Activated T-cell treated with anti-CD3 and anti-CD28 coated beads for 4 hours (primary cell): ENCODE measurements at places on chromosomes 12 and 14.

DNA sequence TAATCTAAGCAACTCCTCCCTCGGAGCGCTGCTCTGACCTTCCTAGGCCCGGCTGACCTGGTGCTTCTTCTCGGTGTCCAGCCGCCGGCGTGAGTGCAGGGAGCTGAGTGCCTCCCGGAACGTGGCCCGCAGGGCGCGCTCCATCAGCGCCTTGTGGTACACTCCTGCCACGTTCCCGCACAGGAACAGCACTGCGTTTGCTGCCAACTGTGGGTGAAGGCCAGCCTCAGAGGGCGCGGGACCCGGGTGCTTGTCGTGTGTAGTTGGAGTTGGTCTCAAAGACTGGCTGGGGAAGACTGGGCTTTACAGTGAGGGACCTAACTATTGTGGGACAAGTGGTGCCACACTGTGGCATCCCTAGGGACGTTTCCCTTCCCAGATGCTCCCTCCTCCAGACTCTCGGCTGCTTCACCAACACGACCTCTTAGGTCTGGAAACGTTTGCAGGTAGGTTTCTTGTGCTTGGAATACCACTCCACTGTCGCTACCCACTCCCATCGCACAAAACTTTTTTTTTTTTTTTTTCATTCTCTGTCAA lies 3.1 kb downstream of the ADCY4 start:
- no peak for DNase-seq

DNA sequence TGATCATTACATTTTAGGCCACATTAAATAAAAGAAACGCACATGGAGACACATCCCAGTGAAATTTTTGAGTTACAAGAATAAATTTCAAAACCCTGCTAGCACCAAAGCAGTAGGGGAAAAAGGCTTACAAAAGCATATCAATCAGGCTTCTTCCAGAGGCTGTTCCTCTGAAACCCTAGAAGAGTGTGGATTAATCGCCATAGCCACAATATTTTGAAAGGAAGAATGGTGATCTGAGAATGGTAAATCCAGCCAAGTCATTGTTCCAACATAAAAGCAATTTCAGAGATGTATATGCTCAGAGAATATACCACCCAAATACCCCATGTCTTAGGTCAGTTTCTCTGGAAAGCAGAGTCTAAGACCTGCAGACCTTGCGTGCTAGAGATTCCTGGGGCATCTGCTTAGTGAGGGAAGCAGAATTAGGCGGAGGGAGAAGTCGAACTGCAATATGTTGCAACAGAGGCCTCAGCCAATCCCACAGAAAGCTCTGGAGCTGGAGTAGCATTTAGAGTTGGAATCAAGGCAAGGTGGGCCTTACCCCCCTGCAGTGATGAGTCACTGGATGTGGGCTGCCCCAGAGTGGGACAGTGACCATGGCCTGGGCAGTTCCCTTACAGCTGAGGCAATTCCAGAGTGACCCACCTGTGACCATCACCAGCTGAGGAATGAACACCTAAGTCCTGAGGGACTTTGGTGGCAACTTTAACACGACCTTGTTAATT lies 125.2 kb downstream of the NTF3 start:
- DNase-seq: no peak

GRCh38 chr12:228846-229200 lies 14.9 kb upstream of the SLC6A12 start:
- DNase-seq: no peak

DNA sequence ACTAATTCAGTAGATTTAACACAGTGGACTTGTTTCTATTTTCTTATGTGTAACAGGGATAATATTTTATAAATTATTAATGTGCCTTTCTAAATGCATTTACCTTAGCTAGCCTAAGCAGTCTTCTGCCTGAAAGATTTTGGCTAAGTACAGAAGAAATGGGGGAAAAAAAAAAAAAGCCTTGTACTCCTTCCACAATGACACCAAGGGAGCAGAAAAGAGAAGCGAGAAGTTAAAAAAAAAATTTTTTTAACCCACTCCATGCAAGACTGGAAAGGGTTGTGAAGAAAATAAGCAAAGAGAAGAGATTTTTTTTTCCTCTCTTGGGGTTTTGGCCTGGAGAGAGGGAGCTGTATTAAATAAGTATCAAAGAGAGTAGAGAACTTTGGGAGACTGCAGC lies 28.7 kb downstream of the NELL2 start:
- no peak for DNase-seq

- no peak for DNase-seq
Observed at GRCh38 chr14:76236172-76237130, 84.7 kb downstream of the GPATCH2L start.
